ENCODE measurements at places on chromosomes 1 and 21.

DNA sequence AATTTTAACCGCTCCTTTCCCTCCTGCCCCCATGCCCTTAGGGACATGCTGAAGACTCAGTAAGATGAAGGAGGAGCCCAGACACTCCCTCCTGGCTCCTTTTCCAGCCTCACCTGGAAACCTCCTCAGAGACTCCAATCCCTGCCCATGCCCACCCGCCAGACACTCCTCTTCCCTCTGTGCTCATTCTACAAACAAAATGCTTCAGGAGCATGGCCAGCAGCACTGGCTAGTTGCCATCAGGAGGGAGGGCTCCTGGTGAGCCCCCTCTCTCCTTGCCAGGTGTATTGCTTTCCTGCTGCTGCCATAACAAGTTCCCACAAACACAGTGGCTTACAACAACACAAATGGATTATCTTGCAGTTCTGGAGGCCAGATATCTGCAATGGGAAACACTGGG is 126.1 kb downstream of the PSMG1 start:
- no peak for DNase-seq

DNA sequence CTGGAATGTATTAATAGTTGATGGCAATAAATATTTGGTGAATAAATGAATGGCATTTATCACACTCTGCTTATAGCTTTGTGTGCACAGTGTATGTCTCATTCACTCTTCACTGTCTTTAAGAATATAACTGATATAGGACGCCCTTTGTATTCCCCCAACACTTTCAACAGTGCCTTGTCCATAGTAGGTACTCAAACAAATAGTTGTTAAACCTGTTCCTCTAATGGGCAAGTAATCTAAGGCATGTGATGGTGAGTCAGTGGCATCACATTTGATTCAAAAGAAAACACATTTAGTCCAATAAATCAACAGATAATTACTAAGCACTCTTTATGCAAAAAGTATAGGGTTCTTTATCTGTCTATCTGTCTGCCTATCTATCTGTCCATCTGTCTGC is 11.2 kb upstream of the RXRG start:
- DNase-seq, result no peak

DNA sequence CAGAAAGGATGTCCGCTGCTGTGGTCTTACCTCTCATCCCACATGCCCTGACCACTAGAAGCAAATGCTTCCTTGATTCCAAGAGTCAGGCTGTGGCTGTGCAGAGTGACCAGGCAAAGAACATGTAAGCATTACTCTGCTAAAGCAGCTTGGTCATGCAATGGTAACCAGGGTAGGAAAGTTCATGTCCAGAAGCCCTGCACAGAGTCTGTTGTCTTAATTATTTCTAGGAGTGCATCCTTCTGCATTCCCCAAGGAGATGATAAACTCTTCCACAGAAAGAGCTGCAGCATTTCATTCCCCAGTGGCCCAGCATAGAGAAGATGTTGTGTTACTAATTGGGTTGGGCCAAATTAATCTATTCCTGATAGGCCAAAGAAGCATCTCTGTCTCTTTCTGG is 10.1 kb upstream of the UTP25 start:
- no peak for DNase-seq

DNA sequence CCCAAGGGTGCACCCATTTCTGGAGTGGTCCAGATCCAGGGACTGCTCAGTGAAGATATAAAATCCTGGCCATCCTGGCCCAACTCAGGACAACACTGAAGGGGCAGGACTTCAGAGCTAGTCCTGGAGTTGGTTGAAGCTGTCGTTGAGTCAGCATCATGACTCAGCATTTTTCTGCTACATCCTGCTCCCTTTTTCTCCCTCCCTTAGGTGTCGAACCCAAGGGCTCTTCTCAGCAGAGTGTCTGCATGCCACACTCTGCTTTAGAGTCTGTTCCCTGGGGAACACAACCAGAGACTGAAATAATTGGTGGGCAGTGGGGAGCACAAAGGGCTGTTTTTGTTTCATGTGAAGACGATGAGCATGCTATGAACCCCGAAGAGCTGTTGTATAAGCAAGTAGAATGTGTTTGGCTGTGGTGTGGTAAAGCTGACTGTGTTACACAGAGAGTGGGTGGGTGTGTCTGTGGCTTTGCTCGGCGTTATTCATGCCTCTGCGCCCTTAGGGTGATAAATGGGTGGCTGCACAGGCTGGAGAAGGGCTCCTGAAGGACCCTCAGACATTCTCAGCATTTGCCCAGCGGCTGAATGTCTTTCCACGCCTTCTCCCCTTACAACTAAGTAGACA is 167.2 kb downstream of the CYYR1 start:
- DNase-seq, result peak; percentile 83

DNA sequence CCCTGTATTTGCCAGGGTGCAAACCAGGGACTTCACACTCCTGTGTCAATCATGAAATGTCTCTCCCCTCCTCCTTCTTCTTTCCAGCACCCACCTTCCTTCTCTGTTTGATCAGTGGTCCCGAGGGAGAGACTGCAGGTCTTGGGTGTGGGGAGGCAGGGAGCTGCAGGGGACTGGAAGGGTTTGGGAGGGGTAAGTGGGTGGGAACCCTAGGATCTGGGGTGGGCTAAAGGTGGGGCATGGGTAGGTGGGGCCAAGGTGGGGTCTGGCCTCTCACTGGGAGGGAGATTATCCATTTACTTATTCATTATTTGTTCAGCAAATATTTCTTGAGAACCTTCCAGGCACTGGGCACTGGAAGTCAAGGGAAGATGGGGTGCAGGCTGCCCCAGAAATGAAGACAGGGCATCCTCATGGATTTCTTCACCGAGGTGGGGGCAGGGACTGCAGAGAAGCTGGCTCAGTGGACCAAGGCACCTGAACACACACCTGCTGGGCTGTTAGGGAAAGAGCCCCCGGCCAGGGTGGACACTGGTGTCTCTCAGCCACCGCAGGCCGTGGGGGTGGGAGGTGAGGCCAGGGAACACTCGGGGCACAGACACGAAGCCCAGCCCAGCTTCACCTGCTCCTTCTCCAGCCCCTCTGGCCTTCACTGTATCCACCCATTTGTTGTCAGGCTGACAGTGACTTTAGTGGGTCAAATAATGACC is 193.9 kb upstream of the C1orf174 start:
- DNase-seq, result no peak

GRCh38 chr1:115457289-115457688 is 119.2 kb upstream of the NGF start:
- DNase-seq, result no peak

DNA sequence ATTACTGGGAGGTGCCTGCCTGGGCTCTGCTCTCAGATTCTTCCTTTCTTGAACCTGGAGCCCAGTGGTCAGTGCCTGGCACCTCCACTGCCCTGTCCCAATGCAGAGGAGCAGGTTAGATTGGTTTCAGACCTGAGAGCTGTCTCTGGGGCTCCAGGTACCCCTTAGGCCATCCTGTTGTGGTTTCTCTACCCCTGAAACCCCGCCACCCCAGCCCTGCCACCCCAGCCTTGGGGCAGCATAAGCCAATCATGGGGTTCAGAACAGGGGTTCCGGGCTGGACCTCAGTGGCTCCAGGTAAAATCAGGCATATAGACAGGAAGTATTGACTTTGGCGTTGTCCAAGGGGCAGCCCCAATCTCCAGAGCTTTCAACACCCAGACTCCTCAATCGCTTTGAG is 3.2 kb upstream of the SLC6A9 start:
- no peak for DNase-seq

DNA sequence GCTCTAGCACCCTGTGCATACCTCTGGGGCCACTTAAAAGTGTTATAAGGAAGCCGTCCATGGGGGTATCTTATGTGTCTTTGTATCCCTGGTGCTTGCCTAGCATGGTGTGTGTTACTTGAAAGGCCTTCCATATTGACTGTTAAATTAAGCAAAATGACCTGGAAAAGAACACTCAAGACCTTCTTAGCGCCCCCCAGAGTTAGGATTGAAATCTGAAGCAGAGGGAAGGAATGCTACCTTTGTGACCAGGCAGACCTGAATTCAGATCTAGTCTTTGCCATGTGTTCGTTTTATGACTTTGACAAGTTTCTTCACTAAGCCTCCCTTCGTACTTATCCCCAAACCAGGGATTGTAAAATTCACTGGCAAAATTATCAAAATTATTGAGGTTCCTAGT is 59.9 kb downstream of the SLC22A15 start:
- no peak for DNase-seq

GRCh38 chr1:205199090-205199930 is 12.2 kb downstream of the DSTYK start:
- peak; percentile 53 for DNase-seq

DNA sequence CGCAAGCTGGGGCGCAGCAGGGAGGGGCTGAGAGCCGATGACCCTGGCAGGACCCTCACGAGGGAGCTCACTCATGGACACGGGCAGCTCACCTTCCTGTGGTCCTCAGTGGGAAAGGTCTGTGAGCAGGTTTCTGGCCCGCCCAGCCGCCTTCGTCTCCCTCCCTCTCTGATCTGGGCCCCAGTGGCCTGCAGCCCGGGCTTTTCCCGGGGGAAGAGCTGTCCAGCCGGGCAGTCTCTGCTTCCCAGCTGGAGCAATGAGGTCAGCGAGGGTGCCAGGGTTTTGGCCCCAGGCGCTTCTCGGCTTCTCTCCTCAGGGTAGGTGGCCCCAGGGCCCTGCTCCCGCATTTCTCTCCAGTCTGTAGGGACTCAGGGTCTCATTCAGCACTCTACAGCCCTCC is 22.2 kb upstream of the ARHGEF16 start:
- no peak for DNase-seq

DNA sequence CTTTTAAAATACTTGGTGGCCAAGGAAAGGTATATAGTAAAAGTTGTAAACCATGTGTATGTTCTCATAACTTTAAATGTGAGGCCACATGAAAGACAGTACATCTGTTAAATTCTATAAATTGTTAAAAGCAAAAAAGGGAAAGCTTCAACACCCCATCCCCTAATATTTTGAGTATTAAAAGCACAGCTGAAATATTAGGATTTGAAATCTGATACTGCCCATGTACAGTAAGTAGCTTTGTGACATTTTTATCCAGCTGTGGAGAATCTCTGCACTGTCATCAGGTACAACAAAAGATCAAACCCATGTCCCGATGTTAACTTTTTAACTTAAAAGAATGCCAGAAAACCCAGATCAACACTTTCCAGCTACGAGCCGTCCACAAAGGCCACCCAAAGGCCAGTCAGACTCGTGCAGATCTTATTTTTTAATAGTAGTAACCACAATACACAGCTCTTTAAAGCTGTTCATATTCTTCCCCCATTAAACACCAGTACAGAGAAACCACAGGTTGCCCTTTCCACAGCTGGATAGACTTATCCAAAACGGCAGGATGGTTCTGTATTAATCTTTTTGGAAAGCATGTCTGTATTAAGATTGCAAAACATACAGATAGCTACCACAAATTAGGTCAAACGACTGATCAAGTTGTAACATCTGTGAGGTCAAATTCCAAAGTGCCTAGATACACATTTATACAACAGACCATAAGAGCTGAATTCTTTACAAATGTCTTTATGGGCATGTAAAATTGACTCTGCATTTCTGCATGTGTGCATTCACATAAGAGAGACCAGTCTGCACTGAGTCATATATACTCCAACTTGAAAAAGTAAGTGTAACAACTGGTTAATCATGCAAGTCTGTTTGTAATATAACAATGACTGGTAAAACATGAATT is 5.2 kb downstream of the IRF2BP2 start:
- peak; percentile 67 for DNase-seq

DNA sequence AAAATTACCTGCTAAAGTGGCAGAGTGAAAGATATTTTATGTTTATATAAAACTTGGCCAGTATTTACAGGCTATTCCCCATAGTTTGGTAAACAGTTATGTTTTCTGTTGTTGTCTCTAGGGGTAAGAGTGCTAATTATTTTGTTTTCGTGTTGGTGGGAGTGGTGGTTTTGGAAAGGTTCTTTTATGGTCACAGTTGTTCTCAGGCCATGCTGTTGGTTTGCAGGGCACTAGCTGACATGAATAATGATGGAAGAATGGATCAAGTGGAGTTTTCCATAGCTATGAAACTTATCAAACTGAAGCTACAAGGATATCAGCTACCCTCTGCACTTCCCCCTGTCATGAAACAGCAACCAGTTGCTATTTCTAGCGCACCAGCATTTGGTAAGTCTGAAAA is 92.5 kb downstream of the ITSN1 start:
- no peak for DNase-seq

- no peak for DNase-seq
Observed at GRCh38 chr1:62955666-62956065, 171.7 kb downstream of the ATG4C start.

GRCh38 chr1:85692730-85693314 is 15.4 kb downstream of the ZNHIT6 start:
- DNase-seq, result peak; percentile 61

- DNase-seq, result no peak
Observed at GRCh38 chr1:100428160-100428559, 75.9 kb downstream of the CDC14A start.

- no peak for DNase-seq
Observed at GRCh38 chr1:35564884-35565741, 7.5 kb downstream of the NCDN start.

GRCh38 chr1:53577761-53578100 is 118.5 kb downstream of the DMRTB1 start:
- DNase-seq, result no peak

DNA sequence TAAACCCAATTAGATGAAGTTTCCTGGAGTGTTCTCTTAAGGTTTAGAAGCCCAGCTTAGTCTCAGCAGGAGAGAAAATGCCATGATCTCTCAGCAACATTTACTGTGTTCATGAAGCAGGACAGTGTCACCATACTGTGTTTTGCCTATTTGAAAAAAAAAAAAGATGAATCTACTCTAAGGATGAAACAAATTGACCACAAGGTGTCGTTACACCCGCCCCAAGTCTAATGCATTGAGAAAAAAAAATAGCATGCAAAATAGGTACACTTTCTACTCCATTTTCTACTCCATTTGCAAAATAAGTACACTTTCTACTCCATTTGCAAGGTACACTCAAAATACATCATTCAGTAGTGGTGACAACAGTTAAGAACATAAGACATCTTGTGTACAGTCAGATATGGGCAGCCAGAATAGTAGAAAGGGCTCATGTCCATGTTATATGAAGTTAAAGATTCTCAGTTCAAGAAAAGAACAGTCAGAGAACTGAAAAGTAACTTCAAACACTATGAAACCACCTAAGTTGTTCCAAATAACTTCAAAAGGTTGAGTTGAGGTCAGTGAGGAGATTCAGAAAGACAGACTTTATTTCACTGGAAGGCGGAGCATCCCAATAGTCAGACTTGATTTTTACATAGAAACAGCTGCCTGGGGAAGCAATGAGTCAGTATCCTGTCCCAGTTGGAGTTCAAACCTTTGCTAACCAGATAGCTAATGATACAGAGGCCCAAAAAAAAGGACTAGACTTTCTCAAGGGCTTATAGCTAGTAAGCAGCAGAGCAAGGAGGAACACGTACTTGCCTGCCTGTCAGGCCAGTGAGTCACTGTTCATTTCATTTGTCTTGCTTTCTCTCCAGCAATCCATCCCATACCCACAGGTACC is 13.3 kb downstream of the PLPPR5 start:
- DNase-seq, result peak; percentile 81

- no peak for DNase-seq
Observed at GRCh38 chr1:222620566-222620965, 2.7 kb downstream of the MIA3 start.

GRCh38 chr21:16117331-16117730 is 387.5 kb downstream of the USP25 start:
- DNase-seq, result no peak
